ENCODE measurements at places on chromosomes 3 and 15.

- DNase-seq: no peak
Observed at GRCh38 chr15:29204369-29204755, 65.3 kb downstream of the NSMCE3 start.

DNA sequence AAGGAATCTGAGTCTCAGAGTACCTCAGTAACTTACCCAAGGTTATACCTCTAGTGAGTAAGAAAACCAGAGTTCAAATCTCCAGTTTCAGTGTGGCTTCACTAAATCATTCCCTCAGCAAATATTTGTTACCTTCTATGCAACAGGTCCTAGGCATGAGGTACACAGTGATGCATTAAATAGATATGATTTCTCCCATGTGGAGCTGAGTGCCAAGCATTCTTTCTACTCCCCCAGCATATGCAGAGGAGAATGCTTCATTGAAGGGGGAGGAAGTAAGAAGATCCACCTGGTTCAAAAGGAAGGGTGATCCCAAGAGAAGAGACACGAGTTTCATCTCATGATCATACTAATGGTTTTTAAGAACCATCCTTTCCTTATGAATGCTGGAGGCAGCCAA, 6.8 kb upstream of the MTHFS start:
- DNase-seq: no peak

DNA sequence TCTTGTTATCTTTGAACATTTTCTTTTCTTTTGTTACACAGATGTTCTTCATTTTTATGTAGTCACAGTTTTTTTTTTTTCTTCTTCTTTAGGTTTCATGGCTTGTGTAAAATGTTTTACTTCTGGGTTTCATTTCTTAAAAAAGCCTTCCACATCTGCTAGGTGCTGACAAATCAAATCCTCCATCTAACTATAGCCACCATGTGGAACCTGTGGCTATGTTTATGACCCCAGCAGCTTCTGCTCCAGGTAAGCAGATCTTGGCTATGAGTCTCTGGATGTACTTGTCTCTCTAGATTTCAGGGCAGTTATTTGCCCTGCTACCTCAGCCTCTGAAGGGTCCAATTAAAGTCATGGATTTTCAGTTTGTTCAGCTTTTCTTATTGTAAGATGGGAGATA, 44.5 kb downstream of the OXSM start:
- no peak for DNase-seq

DNA sequence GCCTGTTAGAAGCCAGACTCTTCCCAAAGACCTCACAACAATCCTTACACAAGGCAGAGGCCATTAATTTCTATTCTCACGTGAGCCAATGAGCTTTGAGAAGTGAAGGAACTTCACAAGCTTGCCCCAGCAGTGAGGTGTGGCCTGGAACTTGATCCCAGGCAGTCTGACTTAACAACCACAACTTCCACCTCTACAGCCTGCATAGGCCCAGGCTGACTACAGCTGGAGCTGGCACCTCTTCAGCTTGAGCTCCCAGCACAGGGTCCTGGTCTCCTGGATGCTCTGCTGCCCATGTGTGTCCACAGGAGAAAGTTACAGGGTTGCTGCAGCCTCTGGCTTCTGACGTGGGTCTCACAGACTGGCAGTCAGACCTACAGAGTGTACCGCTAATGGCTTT, 111.0 kb downstream of the ERC2 start:
- no peak for DNase-seq

GRCh38 chr15:59594493-59594942, 17.1 kb upstream of the GCNT3 start:
- DNase-seq: peak; percentile 24

- no peak for DNase-seq
Observed at GRCh38 chr15:51051776-51052175, 42.9 kb downstream of the TNFAIP8L3 start.

DNA sequence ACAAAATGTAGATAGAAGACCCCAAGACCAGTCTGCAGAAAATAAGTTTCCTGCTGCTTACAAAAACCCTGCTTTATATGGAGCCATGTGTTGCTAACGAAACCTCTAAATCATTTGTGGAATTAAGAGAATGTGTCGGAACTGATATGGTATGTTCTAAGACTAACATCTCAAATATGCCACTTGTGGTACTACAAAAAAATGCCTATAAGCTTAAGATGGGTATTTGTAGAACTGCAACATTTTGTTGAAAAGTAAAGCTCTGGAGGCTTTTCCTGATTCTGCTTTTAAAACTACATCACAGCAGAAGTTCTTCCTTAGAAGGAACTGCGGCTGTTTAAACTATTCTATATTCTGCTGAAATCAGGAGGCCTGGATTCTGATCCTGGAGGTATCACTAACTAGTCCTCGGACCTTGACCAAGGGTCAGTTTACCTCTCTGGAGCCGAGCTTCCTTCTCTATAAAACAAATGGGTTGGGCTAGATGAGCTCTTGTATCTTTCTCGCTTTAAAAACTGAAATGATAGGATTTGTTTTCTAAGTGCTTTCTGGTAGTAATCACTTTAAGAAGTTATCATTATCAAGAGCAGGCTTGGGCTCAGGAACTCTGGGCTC, 74.9 kb downstream of the RAD18 start:
- no peak for DNase-seq

- DNase-seq: no peak
Observed at GRCh38 chr3:129068291-129068886, 7.8 kb downstream of the GP9 start.

- DNase-seq: no peak
Observed at GRCh38 chr3:161348796-161349400, 22.4 kb downstream of the SPTSSB start.

- peak; percentile 55 for DNase-seq
Observed at GRCh38 chr3:100993309-100993708, at the start of gene ABI3BP. Gene ABI3BP (minus strand): TSS chr3:100993421. CDS start chr3:100993384, 37 bp downstream.

DNA sequence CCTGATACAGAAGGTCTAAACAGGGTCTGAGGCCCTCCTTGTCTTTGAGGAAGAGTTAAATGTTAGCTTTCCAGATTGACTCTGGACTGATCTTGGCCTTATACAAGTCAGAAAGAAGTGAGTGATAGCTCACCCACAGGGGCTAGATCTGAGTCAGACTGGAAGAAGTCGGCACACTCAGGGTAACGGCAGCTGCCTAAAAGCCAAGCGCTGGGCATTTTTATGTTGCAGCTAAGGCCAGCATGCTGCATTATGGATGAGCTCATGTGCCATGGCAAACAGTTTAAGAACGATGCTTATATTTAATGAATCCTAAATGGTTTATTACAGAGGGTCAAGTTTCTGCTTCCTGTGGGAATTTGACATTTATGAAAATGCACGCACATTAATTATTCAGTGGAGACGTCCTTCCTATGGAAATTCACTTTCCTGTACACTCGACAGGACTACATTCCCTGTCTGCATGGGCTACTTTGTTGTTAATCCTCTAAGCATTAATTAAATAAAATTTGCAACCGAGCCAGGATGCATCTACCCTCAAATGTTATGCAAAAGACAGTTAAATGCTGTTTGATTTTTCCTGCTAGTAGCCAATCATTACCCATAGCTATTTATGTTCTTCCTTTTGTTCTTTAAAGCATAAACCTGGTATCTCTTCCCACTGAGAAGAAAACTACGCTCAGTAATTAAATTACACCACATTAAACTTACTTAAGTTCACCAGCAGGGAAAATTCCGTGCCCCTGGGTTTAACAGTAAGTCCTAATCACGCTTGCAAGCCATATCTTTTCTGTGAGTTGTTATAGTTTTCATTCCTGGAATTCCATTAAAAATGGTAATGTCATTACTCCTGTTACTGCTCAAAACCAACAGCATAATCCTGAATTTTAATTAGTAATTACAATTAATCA, 762.7 kb upstream of the CFAP20DC start:
- no peak for DNase-seq

- no peak for DNase-seq
Observed at GRCh38 chr15:96735632-96736240, 405.2 kb downstream of the NR2F2 start.

GRCh38 chr15:71730277-71731144, 79.8 kb upstream of the NR2E3 start:
- no peak for DNase-seq

DNA sequence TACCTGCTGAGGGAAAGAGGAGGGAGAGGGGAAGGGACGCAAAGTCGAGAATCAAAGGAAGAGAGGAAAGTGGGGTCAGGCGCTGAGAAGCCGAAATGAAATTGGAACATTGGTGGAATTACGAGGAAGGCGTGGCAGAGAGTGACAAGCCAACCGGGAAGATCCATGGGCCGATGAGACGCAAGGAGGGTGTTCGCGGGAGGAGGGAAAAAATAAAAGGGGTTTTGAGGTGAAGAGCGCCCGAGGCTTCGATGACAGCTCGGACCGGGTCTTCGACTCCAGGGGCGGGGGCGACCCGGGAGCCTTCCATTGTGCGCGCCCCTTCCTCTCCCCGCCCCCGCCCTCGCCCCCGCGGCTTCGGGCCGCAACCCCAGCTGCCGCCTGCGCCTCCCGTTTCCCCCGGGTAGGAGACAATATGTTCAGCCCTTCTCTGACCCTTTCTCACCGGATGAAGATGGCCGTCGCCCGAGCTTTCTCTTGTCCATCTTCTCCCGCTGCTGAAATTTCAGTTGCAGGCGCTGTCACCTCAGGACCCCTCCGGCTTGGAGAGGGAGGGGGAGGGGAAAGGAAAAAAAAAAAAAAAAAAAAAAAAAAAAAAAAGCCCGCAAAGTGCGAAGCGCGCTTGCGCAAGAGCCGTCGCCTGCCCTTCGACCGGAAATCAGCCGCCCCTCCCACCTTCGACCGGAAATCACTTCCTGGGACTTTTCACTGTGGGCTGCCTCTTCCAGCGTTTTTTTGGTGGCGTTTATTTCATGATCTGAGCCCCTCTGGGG, at the start of gene SENP7:
SENP7 (minus strand) TSS at position 567 of the 773 bp plus-strand sequence; CDS start at position 485, 82 bp downstream.
- DNase-seq: peak; percentile 60

- no peak for DNase-seq
Observed at GRCh38 chr3:71659864-71660591, 65.2 kb downstream of the EIF4E3 start.

- no peak for DNase-seq
Observed at GRCh38 chr3:119632829-119633228, 27.6 kb downstream of the POPDC2 start.

DNA sequence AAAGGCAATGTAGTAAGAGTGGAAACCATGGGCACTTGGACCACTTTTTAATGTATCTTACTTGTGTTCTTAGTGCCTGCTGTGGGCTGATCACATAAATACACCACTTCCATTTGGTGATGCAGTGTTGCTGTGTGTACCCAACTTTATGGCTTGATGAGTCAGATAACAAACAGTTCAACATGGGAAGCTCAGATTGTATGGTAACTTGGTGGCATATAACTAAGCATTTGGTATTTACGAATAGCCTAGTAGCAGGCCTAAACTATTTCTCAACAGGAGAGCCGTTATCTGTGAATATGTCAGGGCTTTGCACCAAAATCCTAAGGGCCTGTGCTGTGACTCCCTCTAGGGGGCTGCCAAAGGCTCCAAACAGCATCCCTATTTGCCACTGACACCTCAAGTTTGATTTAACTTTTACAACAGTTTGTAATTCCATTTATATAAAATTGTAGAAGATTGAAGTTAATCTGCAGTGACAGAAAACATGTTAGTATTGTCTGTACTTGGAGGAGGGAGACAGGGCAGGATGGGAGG, 640.4 kb upstream of the CADM2 start:
- no peak for DNase-seq

- DNase-seq: no peak
Observed at GRCh38 chr15:42461261-42461660, 29.7 kb downstream of the ZNF106 start.

DNA sequence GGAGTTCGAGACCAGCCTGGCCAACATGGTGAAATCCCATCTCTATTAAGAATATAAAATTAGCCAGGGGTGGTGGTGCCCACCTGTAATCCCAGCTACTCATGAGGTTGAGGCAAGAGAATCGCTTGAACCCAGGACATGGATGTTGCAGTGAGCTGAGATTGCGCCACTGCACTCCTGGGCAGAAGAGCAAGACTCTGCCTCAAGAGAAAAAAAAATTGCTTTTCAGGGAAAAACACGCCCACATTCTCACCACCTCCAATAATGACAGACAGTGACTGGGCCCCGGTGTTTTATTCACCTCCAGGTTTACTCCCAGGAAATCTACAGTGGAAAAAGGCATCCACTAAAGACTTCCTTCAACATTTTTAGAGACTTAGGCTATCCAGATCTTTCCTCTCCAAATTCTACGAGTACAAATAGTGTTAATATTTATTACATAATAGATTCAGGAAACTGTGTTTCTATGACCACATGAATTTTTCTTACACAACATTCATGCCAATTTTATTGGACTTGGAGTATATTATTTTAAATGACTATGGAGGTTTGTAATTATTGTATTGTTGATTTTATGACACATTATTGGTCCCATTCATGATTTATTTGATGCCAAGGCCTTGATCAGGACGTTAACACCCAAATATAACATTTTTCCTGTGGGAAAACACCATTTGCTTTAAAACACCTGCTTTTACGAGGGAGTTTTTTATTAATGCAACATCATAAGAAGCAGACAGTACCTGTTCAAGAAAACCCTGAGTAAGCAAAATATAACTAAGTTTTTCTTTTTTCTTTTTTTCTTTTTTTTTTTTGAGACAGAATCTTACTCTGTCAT, 26.6 kb downstream of the IGF2BP2 start:
- DNase-seq: no peak

GRCh38 chr3:179949869-179950268, 86.9 kb downstream of the PEX5L start:
- DNase-seq: no peak

GRCh38 chr3:70527026-70527425, 214.6 kb upstream of the MDFIC2 start:
- DNase-seq: no peak

GRCh38 chr3:143559296-143559695, 289.0 kb downstream of the SLC9A9 start:
- DNase-seq: no peak

DNA sequence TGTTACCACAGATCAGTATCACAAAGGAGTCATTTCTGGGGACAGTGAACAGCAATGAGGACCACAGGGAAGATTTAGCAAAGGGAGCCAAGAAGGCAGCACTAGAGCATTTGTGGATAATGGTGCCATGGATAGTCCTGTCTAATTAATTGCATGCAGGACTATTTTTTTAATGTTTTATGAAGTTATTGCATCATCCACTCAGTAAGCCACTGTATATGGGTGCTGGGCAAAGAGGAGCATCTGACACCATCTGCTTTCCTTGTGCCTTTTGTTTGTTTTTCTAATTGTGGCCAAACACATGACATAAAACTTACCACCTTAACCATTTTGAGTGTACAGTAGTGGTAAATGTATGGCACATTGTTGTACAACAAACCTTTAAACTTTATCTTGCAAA, 301.1 kb upstream of the LRRFIP2 start:
- DNase-seq: no peak

GRCh38 chr3:14577897-14578296, 37.8 kb upstream of the GRIP2 start:
- no peak for DNase-seq

DNA sequence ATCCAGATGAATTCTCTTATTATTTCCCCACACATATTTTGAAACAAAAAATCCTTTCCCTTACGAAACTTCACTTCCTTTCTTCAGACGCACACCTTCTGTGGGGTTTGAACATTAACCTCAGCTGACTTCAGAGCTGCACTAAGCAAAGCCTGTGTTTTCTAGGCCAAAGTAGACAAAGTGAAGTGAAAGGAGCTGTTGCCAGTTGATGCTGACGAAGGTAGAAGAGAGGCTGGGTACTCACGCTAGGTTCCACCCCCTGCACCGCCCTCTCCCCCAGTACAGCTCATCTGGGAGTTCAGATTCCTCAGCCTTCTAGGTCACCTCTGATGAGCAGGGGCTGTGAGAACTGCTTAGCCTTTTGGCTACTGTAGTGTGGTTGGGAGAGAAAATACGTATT, 24.1 kb downstream of the DUT start:
- no peak for DNase-seq

Measured in smooth muscle cell of the brain vasculature (primary cell).